ENCODE measurements at places on chromosomes 7 and 10.

GRCh38 chr7:128456255-128456725 lies 612 bp downstream of the HILPDA start:
- no peak for DNase-seq

GRCh38 chr7:66958538-66959350 lies 36.6 kb downstream of the SBDS start:
- DNase-seq = no peak

DNA sequence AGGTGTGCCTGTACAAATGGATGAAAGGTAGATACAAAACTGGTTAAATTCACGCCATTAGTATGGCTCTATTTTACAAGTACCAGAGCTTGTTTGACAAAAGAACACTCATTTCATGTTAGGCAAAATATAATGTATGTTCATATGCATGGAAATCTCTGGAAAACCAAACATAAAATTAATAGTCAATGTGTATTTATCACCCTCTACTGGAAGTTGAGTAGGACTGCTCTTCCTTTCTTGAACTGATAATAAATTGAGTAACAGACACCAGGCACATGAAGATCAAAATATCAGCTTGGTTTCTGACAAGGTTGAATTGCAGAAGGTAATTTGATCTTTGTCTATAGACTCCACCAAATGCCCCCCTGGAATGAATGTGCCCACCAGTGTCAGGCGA lies 19.8 kb upstream of the AKR1B1 start:
- no peak for DNase-seq

GRCh38 chr10:49080071-49080470 lies 35.3 kb downstream of the VSTM4 start:
- peak; percentile 66 for DNase-seq

- no peak for DNase-seq
Measured at GRCh38 chr7:33556472-33556871, 348.9 kb upstream of the BMPER start.

DNA sequence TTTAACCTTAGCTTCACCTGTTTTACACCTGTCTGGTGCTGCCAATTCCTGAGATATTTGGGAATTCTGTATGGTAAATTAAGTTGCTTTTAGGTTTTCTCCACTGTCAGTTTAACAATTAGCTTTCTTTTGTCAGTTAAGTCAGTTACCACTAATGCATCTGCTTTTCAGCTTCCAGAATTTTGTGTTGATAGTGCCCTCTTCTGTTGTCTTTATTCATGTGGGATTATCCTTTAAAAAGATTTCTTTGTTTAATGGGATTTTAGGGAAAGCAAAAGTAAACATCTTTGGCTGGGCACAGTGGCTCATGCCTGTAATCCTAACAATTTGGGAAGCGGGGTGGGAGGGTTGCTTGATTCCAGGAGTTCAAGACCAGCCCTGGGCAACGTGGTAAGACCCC lies 8.1 kb downstream of the TFAM start:
- DNase-seq = no peak

DNA sequence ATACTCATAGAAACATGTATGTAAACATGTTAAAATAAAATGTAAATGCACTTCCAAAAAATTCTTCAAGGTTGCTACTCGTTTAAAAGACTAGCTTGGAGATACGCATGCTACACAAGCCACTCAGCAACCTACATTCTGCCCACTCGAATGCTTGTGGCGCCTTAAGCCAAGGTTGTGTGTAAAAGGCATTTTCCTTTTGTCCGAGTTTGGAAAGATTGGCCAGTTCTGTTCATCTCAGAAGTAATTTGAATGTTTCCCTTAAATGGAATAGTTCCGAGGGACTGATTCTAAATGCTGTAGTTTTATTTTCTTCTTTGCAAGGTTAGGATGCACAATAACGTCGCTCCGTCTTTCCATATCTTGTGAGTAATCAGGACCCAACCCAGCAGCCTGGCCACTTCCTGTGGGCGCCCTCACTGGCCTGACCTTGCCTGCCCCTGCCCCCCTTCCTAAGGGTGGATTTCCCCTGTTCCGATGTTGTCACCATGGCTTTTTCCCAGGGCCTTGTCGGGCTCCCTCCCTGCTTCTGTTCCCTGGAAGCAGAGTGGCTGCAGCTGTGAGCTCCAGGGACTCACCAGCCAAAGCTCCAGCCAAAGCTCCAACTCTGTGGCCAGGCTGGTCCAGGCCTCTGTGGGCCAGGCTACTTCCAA lies 70.6 kb downstream of the PTPRE start:
- DNase-seq = no peak

- no peak for DNase-seq
Measured at GRCh38 chr7:69994218-69994617, 395.9 kb downstream of the AUTS2 start.

GRCh38 chr7:39221901-39222300 lies 244.2 kb downstream of the POU6F2 start:
- no peak for DNase-seq

DNA sequence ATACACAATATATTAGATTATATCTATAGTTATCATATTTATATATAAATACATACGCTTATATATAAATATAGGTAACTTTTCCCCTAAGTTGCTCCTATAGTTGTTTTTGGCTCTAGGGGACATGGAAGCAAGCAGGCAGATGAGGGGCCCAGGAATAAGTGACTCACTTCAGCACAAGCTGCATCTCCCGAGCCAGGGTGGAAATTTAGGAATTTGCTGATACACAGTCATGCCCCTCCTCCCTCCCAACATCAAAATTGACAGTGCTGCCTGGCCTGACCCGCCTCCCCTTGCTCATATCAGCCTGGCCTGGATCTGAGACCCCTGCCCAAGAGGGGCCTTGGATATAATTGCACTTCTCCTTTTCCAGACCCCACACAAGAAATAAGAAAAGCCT lies 33.8 kb downstream of the MKI67 start:
- DNase-seq = no peak

- DNase-seq = no peak
Measured at GRCh38 chr10:126570621-126571602, 99.6 kb downstream of the C10orf90 start.

GRCh38 chr10:78857193-78857592 lies 211.6 kb upstream of the ZMIZ1 start:
- no peak for DNase-seq

- DNase-seq = no peak
Measured at GRCh38 chr10:132911786-132912097, 30.6 kb downstream of the CFAP46 start.

- DNase-seq = no peak
Measured at GRCh38 chr7:78148166-78148894, 349.8 kb downstream of the PHTF2 start.

GRCh38 chr10:29773675-29774091 lies 138.9 kb upstream of the SVIL start:
- DNase-seq = no peak

- no peak for DNase-seq
Measured at GRCh38 chr10:4658777-4659176, 167.2 kb upstream of the AKR1E2 start.

DNA sequence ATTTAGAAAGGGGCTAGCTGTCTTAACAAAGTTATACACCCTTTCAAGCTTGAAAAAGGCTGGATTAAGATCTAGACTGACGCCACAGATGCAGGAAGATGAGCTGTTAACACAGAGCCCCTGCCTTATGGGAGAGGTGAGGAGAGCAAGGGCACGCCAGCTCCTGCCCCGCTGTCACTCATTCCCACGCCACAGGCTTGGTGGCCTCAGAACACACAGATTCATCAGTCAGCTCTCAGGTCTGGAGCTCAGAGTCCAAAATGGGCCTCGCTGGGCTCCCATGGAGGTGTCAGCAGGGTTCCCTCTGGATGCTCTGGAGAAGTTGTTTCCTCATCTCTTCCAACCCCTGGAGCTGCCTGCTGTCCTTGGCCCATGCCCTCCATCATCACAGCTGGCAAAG lies 554.2 kb downstream of the TCERG1L start:
- DNase-seq = no peak
